ENCODE measurements at places on chromosomes 12 and 14.

DNA sequence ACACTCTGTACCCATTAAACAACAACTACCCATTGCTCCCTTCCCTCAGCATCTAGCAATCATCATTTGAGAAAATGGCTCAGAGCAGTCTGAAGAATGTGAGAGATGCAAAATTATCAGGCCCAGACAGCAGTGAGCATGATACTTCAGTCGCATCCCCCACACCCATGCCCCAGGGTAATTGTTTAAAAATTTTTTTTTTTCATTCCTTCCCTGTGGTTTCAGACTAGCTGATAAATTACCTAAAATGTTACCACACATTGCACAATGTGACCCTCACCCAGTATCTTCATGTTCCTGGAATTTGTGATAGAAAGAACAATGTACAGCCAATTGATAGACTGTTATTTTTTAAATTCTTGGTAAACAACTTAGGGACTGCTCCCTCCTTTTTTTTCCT lies 11.3 kb upstream of the USP15 start:
- no peak for DNase-seq

DNA sequence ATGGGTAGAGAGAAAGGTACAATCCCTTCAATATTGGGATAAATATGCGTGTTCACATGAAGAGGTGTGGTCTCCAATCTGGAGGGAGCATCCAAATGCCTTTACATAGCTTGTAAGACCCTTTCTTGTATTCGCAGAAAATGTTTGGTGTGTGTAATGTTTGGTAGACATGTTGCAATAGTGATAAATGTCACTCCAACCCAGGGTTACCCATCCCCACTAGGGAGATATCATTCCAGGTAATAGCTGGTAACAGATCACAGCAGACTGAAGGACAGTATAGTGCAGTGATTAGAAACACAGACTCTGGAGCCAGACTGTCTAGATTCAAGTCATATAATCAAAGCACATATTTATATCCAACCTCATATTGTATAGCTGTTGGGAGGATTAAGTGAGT lies 733.6 kb upstream of the TBX3 start:
- DNase-seq, result no peak

- no peak for DNase-seq
These were observed 24.0 kb downstream of the SYT1 start for GRCh38 chr12:78888568-78888967.

GRCh38 chr12:133130808-133131128 lies 341 bp downstream of the ZNF10 start:
- no peak for DNase-seq

GRCh38 chr12:88400302-88400701 lies 180.0 kb downstream of the KITLG start:
- DNase-seq, result no peak

- no peak for DNase-seq
These were observed 143.3 kb upstream of the AVPR1A start for GRCh38 chr12:63294327-63294632.

DNA sequence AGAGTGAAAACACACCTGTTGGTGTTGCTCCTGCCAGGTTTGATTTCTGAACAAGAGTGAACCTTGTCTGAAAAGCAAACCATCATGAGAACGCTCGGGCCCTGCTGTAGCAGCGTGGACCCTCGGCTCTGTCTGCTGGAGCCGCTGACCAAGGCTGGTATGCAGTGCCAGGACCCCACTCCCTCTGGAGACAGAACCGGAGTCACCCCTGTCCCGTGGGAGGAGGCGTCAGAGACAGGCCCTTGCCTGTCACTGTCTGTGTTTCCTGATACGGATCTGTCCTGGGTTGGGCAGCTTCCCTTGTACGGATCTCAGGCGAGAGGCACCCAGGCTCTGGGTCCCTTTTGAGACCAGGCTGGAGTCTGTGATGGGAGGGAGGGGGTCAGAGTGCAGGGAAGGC lies 111.6 kb downstream of the ADGRD1 start:
- DNase-seq, result no peak

DNA sequence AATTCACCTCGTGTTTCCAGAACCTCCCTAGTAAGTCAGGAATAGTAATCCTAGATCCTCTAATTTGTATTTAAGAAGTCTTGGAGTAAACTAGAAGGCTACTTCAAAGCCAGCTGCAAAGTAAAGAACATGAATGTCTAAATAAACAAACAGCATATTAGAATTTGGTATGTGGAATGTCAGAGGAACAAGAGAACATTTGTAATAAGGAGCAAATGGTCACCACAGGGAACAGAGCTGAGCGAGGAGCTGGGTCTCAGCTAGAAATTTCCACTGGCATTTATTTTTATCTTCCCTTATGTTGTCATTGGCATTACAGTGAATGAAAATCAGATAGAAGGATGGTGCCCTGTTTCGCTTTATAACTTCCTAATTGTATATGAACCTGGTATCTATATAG lies 50.2 kb downstream of the FRMD6 start:
- DNase-seq, result no peak

DNA sequence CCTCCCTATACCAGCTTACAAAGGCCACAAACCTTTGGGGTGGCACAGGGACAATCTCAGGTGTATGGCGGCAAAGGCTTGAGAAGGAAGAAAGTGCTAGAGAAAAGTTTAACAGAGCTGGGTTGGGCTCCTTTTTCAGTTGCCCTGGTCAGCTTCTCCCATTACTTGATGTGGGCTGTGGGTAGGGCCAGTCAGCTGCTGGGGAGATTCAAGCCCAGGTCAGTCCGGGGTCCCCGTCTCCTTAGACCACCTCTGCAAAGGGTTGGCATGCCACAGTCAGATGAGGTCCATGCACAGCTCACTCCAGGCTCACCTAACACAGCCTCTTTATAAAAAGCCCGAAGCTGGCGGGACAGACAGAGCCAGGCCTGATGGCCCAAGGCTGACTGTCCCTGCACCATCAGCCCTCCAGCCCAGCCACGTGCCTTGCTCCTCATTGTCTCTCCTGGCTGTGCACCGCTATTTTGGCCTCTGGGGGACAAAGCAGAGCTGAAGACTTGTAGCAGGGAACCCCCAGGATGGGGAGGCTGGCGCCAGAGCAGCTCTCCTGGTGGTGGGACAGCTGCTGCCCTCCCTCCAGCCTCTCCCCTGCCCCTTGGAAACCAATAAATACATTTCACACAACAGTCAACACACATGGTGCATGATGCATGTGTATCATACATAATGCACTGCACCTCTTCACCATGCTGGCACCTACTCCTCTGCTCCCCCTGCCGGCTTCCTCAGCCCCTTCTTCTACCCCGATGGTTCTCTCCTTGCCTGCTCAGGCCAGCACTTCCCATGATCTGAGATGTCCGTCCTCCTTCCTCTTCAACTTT lies 61.7 kb upstream of the DDX11 start:
- no peak for DNase-seq

DNA sequence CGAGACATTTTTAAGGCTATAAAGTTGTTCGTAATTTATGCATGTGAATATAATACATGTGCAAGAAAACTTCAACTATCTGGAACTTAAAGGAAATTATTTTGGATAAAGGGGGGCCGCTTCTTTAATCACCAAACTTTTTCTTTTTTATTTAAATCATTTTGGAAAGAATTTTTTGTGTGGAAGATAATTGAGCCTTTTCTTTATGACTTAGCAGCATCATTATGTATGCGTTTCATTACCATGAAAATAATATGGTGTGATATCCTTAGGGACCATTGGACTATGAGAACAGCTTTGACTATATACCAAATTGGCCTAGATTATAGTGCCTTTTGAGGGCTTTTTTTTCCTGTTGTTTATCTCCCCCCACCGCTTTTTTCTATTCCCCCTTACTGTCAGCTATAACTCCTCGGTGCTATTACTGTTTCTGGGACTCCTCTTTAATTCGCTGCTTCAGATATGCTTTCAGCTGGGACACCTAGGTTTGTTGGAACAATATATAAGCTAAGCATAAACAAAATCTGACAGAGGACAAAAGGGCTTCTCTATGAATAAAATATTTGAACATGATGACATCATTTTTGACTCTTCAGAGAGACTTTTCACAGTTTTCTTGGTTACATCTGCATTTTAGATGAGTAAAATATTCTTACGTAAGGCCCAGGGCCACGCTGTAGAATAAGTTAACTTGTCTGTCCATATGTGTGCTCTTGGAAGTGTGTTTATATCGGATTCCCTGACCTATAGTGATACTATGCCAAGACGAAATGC lies 392.7 kb downstream of the NPAS3 start:
- no peak for DNase-seq

DNA sequence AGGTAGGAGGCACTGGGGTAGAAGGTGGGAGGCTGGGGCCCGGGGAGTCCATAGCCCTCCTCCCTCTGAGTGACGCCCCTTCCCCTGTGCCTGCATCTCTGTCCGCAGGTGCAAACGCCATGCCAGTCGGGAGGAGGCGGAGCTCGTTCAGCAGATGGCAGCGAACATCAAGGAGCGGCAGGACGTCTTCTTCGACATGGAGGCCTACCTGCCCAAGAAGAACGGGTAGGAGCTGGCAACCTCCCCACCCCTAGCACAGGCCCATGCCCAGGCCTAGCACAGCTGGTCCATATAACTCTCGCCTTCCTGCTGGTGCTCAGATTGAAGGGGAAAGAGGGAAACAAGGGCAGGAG lies 35.6 kb downstream of the TMEM120B start:
- DNase-seq, result no peak

- DNase-seq, result no peak
These were observed 116.2 kb upstream of the ARID2 start for GRCh38 chr12:45613296-45613695.

- no peak for DNase-seq
These were observed 14.5 kb downstream of the OAS2 start for GRCh38 chr12:112992541-112993398.

GRCh38 chr12:42963988-42964387 lies 374.4 kb upstream of the PRICKLE1 start:
- DNase-seq, result no peak

GRCh38 chr14:70905301-70905700 lies 2.0 kb upstream of the PCNX1 start:
- DNase-seq, result no peak

- DNase-seq, result no peak
These were observed 11.7 kb downstream of the TTLL5 start for GRCh38 chr14:75672605-75673192.

GRCh38 chr14:70651522-70651921 lies 9.8 kb downstream of the TTC9 start:
- no peak for DNase-seq

GRCh38 chr14:35333264-35333730 lies 41.1 kb downstream of the PSMA6 start:
- DNase-seq, result no peak

- DNase-seq, result no peak
These were observed 78.2 kb downstream of the PHLDA1 start for GRCh38 chr12:75953312-75953906.

- no peak for DNase-seq
These were observed 29.1 kb upstream of the HDAC7 start for GRCh38 chr12:47848853-47849252.

- no peak for DNase-seq
These were observed 759.9 kb upstream of the FLRT2 start for GRCh38 chr14:84770030-84770429.
